ENCODE measurements at places on chromosomes 5 and 9.

GRCh38 chr9:100669968-100670367 is 92.1 kb downstream of the CAVIN4 start:
- no peak for DNase-seq

DNA sequence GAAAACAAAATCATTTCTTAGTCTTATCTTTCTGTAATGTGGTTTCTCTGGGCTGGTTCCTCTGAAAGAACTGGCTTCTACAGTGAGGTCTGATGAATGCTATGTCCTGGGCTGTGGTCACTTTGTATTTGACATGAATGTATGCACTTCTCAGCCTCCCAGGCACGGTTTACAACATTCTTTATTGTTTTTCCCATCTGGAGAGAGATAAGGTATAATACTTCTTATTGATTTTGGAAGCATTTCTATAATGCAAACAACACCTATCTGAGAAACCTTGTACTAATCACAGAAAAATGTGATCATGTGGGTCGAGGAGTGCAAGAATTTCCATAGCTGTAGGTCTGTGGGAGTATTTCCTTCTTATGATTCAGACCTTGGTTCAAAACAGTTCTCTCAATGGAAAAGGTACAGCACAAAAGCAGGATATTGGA is 46.9 kb downstream of the ACTBL2 start:
- peak; percentile 34 for DNase-seq

GRCh38 chr5:24368115-24368514 is 276.7 kb downstream of the CDH10 start:
- DNase-seq = no peak

GRCh38 chr5:181045316-181045715 is 5.2 kb downstream of the BTNL9 start:
- DNase-seq = no peak

GRCh38 chr9:136946228-136947027 is 1.4 kb downstream of the C8G start:
- DNase-seq = no peak

Measured in H54 (cell line).